ENCODE measurements at places on chromosomes 1 and 21. TPM values are rescaled to one million over a fixed set of nuclear protein-coding genes. Genes with fewer than 3 reads are reported as not detected.

NTMT2 gene
- total RNA-seq: not detected

NIBAN1 gene
- 33.9 TPM for total RNA-seq

LMNA gene
- total RNA-seq: 13.0 TPM

PRDM15 gene
- 14.2 TPM for total RNA-seq

DNA sequence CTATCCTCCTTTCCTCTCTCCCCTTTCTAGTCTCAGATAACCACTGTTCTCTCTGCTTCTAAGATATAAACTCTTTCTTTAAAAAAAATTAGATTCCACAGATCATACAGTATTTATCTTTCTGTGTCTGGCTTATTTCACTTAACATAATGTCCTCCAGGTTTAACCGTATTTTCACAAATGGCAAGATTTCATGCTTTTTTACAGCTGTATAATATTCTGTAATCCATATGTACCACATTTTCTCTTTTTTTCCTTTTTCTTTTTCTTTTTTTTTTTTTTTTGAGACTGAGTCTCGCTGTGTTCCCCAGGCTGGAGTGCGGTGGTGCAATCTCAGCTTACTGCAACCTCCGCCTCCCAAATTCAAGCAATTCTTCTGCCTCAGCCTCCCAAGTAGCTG, 5.1 kb upstream of the SLC16A1 start:
- H3K27me3 ChIP-seq: no peaks in the 10 kb centered on the region
- peaks cover 25% of the 10 kb centered on the region for H3K4me1 ChIP-seq
- DNase-seq: no peak
- no peak overlapping the region for H3K27ac ChIP-seq

DNA sequence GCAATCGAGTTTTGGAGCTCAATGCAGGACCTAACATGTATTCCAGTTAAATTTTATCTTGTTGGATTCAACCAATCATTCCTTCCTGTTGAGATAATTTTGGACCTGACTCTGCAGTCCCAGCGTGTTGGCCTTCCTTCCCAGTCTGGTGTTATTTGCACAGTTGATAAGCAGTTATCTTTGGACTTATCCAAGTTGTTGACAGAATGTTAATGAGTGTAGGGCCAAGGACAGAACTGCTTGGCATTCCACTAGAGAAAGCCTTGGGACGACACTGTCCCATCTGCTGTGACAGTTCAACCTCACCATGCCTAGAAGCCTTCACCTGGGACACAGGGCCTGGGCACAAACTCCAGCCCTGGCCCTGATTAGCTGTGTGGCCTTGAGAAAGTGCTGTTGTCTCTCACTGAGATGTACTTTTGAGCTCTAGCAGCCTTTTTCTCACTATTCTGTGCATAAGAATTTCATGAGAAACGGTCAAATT, 104.1 kb upstream of the SLC25A33 start:
- DNase-seq: no peak
- no peak overlapping the region for H3K4me3 ChIP-seq
- H3K36me3 ChIP-seq: no peaks in the 10 kb centered on the region
- no peak overlapping the region for H3K27ac ChIP-seq
- no peaks in the 10 kb centered on the region for H3K4me1 ChIP-seq
- H3K27me3 ChIP-seq: peaks cover 20% of the 10 kb centered on the region

DNA sequence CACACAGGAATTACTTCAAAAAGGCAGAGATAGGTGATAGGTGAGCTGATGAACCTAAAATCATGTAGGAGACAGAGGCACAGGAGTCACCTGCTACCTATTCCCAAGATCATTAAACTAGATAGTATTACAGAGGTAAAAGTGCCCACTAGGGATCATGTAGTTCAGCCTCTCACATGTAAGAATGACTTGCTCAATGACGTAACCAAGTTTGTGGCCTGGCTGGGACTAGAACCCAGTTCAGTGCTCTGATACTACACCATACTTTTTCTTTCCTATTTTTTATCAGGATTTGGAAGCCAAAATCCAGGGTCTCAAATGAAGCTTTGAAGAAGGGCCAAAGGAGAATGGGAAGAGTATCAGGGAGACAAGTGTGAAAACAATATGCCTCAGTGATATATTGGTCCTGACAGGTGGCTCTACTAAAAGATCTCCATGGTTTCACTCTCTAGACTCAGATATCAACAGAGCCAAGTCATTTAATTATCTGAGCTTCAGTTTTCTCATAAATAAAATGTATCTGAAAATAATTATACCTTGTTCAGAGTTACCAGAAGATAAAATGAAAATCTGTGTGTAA, 87.3 kb upstream of the SLFNL1 start:
- no peak overlapping the region for H3K4me3 ChIP-seq
- DNase-seq: no peak
- H3K36me3 ChIP-seq: peaks cover 10% of the 10 kb centered on the region
- no peak overlapping the region for H3K27ac ChIP-seq
- H3K27me3 ChIP-seq: no peaks in the 10 kb centered on the region

DNA sequence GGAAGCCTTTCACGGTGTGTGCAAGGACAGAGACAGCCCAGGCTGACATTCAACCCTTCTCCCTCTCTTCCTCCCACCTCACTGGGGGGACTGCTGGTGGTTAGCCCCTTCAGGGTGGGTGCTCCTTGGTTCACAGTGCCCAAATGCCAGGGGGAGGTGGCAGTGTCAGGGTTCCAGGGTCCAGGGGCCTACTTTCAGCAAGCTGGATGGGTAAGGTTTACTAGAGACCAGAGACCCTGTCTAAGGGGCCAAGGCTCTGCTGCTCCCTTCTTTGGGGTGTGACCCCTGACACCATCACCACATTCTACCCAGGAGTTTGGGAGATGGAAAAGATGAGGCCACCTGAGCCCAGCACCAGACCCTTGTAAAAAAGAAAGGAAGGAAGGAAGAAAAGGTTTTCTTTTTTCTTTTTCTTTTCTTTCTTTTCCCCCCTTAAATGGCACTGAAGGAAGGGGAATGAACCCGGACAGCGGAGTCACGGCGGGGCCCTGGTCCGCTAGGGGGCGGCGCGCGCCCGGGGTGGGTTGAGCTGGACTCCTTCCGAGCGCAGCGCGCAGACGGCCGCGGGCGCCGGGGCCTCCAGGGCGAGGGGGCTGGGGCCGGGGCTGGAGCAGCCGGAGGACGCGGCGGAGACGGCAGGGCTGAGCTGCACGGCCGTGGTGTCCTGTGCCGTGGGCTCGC, 18.8 kb downstream of the KNCN start:
- peaks cover 18% of the 10 kb centered on the region for H3K4me1 ChIP-seq
- H3K27me3 ChIP-seq: peaks cover 33% of the 10 kb centered on the region
- H3K4me3 ChIP-seq: no peak overlapping the region
- DNase-seq: peak; percentile 87

- no peaks in the 10 kb centered on the region for H3K27me3 ChIP-seq
- H3K36me3 ChIP-seq: peaks cover 3% of the 10 kb centered on the region
- peaks cover 50% of the 10 kb centered on the region for H3K4me1 ChIP-seq
- H3K27ac ChIP-seq: peak overlapping the region; percentile 97
- DNase-seq: peak; percentile 52
- H3K4me3 ChIP-seq: peak overlapping the region; percentile 92
These were observed 27.6 kb downstream of the C2CD2 start for GRCh38 chr21:41926117-41926806.

DNA sequence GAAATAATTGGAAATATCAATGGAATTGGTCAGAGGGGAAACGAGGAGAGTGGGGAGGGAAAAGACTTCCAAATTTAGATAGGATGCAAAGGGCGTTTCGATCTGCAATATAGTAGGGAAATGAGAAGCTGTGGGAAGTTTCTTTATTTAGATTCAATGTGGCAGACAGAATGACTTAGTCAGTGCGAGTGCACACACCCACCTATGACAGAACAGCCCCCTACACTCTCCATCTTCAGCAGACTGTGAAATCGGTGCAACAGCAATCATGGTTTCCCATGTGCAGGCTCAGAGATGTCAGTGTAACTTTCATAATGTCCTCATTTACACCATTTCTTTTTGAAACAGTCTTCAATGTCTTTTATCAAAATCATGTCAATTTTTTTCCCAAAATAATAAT, 46.0 kb downstream of the DIP2A start:
- H3K27me3 ChIP-seq: no peaks in the 10 kb centered on the region
- peaks cover 28% of the 10 kb centered on the region for H3K36me3 ChIP-seq
- no peak overlapping the region for H3K27ac ChIP-seq
- H3K4me3 ChIP-seq: no peak overlapping the region
